ENCODE measurements at places on chromosomes 5 and 9. TPM values are rescaled to one million over a fixed set of nuclear protein-coding genes. Genes with fewer than 3 reads are reported as not detected.

The SAXO1 gene
- 0.38 TPM for total RNA-seq

- no peaks in the 10 kb centered on the region for H3K36me3 ChIP-seq
- no peaks in the 10 kb centered on the region for H3K27me3 ChIP-seq
- no peak for DNase-seq
- H3K4me1 ChIP-seq = no peaks in the 10 kb centered on the region
- no peak overlapping the region for H3K27ac ChIP-seq
These were observed 196.0 kb downstream of the NR2F1-AS1 start for GRCh38 chr5:93384995-93385394.

DNA sequence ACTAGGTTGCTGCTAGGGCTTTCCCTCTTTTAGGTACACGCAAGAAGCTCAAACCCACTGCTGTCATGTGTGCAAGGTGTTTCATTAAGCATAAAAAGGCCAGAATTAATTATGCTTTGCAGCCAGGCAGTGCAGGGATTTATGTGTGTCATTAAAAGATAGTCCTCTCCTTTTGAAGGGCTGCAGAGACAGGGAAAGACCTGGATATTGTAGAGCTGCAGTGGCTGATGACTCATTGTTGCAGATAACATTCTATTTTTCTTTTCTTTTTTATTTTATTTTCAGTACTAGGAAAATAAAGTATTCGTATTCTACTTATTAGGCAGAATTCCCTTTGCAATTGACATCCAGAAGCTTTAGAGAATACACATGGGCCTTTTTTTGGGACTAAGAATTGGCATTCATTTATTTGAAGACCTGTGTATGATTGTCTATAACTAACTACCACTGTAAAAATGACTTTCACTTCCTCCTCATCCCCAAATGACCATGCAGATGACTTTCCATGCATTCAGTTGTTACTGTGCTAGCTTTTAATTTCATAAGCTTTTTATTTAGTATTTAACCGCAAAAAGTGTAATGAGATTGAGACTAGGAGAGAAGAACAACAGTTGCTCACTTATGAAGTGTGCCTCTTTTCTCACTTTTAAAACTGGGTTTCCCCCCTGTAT, 113.0 kb downstream of the PAM start:
- H3K27ac ChIP-seq = no peak overlapping the region
- DNase-seq = no peak
- H3K4me3 ChIP-seq = no peak overlapping the region
- H3K36me3 ChIP-seq = peaks cover 15% of the 10 kb centered on the region

The CFAP90 gene
- total RNA-seq = not detected

The SCGB3A2 gene
- total RNA-seq = not detected

GRCh38 chr5:137316346-137316736, 182.8 kb downstream of the SPOCK1 start:
- H3K36me3 ChIP-seq = no peaks in the 10 kb centered on the region
- DNase-seq = no peak
- H3K27ac ChIP-seq = no peak overlapping the region
- H3K4me3 ChIP-seq = no peak overlapping the region
- H3K27me3 ChIP-seq = peaks cover 31% of the 10 kb centered on the region

DNA sequence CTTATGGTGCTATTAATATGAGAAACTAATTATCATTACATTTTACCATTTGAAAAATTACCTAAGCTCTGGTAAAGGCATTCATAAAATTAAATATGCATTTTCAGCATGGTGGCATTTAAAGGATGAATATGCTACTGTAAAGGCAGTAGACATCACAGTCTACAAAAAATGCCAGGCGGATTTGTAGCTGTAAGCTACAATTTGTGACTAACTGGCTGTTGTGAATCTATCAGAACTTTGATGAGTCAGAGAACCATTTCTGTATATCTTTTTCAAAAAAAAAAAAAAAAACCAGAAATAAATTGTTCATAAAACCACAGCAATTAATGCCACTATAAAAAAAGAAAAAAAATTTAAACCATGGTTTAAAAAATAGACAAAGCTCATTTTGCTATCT, 186.3 kb downstream of the NFIB start:
- DNase-seq = no peak
- no peak overlapping the region for H3K27ac ChIP-seq
- H3K36me3 ChIP-seq = no peaks in the 10 kb centered on the region
- H3K4me3 ChIP-seq = no peak overlapping the region

GRCh38 chr9:91028166-91028827, 226.7 kb downstream of the SYK start:
- no peaks in the 10 kb centered on the region for H3K27me3 ChIP-seq
- H3K4me1 ChIP-seq = no peaks in the 10 kb centered on the region
- no peaks in the 10 kb centered on the region for H3K36me3 ChIP-seq
- no peak for DNase-seq

The HNRNPH1 gene
- 1,897 TPM for total RNA-seq

The EPB41L4B gene
- total RNA-seq = not detected

The UNC5A gene
- not detected for total RNA-seq

The SLC36A2 gene
- not detected for total RNA-seq

The KIF4B gene
- total RNA-seq = not detected

DNA sequence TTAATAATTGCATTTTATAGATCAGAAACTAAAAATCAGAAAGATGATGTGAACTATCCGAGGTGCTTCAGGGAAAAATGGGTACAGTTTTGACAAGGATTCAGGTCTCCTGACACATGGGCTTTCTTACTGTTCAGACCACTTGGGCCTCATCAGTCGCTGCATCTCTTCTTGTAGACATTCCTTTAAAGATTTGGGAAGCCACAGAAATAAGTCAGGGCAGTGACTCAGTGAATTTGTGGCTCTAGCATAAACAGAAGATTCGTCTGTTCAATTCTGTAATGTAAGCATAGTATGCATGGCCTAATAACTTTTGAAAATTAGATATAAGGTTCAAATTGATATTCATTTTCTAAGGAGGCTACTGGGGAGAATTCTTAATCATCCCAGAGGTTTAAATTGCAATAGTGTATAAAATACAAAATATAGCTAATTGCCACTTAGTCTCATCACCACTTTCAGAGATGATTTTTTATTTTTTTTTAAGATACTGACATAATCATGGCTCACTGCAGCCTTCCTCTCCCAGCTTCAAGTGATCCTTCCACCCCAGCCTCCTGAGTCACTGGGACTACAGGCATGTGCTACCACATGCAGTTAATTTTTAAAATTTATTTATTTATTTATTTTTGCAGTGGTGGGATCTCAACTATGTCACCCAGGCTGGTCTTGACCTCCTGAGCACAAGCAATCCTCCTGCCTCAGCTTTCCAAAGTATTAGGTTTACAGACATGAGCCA, 48.9 kb downstream of the RASEF start:
- H3K27me3 ChIP-seq = no peaks in the 10 kb centered on the region
- no peaks in the 10 kb centered on the region for H3K36me3 ChIP-seq
- no peak overlapping the region for H3K4me3 ChIP-seq
- DNase-seq = no peak
- H3K4me1 ChIP-seq = peaks cover 1% of the 10 kb centered on the region
- no peak overlapping the region for H3K27ac ChIP-seq

DNA sequence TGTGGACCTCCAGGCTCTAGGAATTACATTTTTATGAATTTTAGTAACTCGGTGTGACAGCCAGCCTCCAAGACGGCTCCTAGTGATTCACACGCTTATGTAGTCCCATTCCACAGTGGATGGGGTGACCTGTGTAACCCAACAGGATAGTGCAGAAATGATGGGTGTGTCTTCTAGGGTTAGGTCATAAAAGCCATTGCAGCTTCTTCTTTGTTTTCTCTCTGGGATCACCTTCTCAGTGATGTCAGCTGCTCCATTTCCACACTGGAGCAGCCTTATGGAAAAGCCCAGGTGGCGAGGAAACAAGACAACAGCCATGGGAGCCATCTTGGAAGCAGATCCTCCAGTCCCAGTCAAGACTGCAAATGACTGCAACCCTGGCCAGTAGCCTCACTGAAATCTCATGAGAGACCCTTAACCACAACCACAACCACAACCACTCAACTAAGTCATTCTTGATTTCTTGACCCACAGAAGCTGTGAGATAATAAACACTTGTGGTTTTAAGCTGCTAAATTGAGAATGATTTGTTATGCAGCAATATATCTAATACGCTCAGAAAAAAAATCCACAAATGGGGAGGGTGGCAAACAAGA, 5.1 kb upstream of the GNPDA1 start:
- peaks cover 58% of the 10 kb centered on the region for H3K4me1 ChIP-seq
- no peak overlapping the region for H3K4me3 ChIP-seq
- DNase-seq = no peak
- H3K27me3 ChIP-seq = no peaks in the 10 kb centered on the region
- peak overlapping the region; percentile 46 for H3K27ac ChIP-seq
- peaks cover 5% of the 10 kb centered on the region for H3K36me3 ChIP-seq

DNA sequence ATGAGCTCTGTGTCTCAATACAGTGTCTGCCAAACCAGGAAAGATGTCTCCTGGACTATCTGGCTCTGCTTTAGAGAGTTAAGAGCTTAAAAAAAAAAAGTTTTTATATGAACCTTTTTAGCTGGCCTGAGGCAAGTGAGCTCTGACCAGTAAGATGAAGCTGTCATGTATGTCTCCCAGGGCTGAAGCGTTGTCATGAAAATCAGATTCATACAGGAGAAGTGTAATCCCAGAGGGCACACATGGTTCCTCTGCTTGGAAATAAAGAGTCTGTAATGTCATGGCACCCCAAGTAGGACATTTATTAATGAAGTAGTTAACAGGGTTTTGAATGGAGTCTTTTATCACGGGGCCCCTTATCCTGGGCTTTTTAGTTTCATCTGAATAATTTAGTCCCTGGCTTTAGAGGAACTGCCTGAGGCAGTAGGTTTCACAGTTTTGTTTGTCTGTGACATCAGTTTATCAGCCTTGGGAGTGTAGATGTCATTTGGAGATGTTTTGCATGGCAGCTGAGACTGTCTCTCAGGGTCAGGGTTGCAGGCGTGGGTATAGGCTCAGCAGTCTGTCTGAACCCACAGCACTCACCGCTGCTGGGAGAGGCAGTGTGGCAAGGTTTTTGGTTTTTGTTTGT, 223.3 kb downstream of the DIRAS2 start:
- peaks cover 5% of the 10 kb centered on the region for H3K27me3 ChIP-seq
- H3K4me3 ChIP-seq = no peak overlapping the region
- H3K4me1 ChIP-seq = no peaks in the 10 kb centered on the region
- H3K36me3 ChIP-seq = no peaks in the 10 kb centered on the region

GRCh38 chr9:85225180-85225579, 516.6 kb downstream of the AGTPBP1 start:
- H3K36me3 ChIP-seq = no peaks in the 10 kb centered on the region
- no peaks in the 10 kb centered on the region for H3K4me1 ChIP-seq
- no peak for DNase-seq
- H3K27ac ChIP-seq = no peak overlapping the region
- no peak overlapping the region for H3K4me3 ChIP-seq
- peaks cover 5% of the 10 kb centered on the region for H3K27me3 ChIP-seq

DNA sequence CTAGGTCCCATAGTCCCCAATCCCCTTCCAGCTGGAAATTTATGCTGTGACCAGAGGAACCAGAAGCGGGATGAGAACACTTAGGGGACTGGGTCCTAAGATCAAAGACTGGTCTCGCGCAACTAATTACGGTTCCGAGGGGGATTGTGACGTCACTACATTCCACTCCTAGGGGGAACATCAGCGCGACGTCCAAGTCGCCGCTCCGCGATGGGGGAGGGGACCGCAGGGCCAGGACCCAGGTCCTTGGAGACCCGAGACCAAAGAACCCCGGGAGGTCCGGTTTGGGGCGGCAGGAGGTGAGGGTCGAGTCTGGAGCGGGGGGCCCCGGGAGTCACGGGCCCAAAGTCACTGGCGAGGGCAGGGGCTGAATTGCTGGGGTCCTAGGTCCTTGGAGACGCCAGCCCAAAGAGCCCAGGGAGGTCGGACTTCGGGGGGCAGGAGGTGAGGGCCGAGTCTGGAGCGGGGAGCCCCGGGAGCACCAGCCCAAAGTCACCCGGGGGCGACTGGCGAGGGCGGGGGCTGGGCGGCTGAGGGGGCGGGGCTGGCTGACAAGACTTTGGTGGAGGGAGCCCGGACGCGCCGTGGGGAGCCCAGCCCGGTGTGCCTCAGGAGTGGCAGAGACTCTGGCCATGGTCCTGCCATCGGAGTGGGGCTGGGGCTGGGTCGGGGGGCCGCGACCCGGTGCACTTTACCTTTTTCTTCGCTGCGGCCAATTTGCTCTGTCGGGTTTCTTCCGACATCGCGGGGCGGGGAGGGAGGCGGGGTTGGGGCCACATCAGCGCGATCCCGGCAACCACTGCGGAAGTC, at the start of gene GOLGA2:
TSS of gene GOLGA2 (minus strand) at position 810 of the 810 bp plus-strand sequence. CDS start at position 779, 31 bp downstream.
- peak within 1 kb of the TSS; percentile 95 for H3K4me3 ChIP-seq
- no peaks in the 10 kb centered on the region for H3K27me3 ChIP-seq
- H3K27ac ChIP-seq = peak within 1 kb of the TSS; percentile 100
- H3K36me3 ChIP-seq = peaks cover 8% of the 10 kb centered on the region

The CDK7 gene
- 20.6 TPM for total RNA-seq

- peaks cover 2% of the 10 kb centered on the region for H3K27me3 ChIP-seq
- no peak overlapping the region for H3K4me3 ChIP-seq
- no peaks in the 10 kb centered on the region for H3K36me3 ChIP-seq
- no peak overlapping the region for H3K27ac ChIP-seq
- DNase-seq = no peak
- no peaks in the 10 kb centered on the region for H3K4me1 ChIP-seq
These were observed 27.0 kb upstream of the COL15A1 start for GRCh38 chr9:98916660-98917059.

The ADAMTSL1 gene
- not detected for total RNA-seq

- peak; percentile 13 for DNase-seq
- H3K27ac ChIP-seq = no peak overlapping the region
- no peaks in the 10 kb centered on the region for H3K4me1 ChIP-seq
- H3K36me3 ChIP-seq = no peaks in the 10 kb centered on the region
These were observed 55.8 kb downstream of the ASS1 start for GRCh38 chr9:130500340-130501180.

GRCh38 chr5:124054564-124054963, 542.6 kb downstream of the CSNK1G3 start:
- no peak for DNase-seq
- H3K27me3 ChIP-seq = no peaks in the 10 kb centered on the region
- no peak overlapping the region for H3K4me3 ChIP-seq
- H3K27ac ChIP-seq = no peak overlapping the region
- no peaks in the 10 kb centered on the region for H3K36me3 ChIP-seq

GRCh38 chr9:128163523-128164306, 3.6 kb downstream of the BBLN start:
- peaks cover 24% of the 10 kb centered on the region for H3K4me1 ChIP-seq
- no peaks in the 10 kb centered on the region for H3K36me3 ChIP-seq
- no peak overlapping the region for H3K4me3 ChIP-seq
- no peak overlapping the region for H3K27ac ChIP-seq
- no peaks in the 10 kb centered on the region for H3K27me3 ChIP-seq
- no peak for DNase-seq

GRCh38 chr5:16454686-16455085, 10.9 kb downstream of the ZNF622 start:
- peak overlapping the region; percentile 42 for H3K27ac ChIP-seq
- no peak overlapping the region for H3K4me3 ChIP-seq
- no peak for DNase-seq
- no peaks in the 10 kb centered on the region for H3K27me3 ChIP-seq

The DBH gene
- not detected for total RNA-seq

- H3K27ac ChIP-seq = no peak overlapping the region
- H3K36me3 ChIP-seq = no peaks in the 10 kb centered on the region
- no peak overlapping the region for H3K4me3 ChIP-seq
- H3K27me3 ChIP-seq = peaks cover 12% of the 10 kb centered on the region
These were observed 27.5 kb upstream of the SYK start for GRCh38 chr9:90774071-90774470.
